Kidney (tissue), 22 donors: ENCODE measurements at places on chromosomes 1 and 21.

DNA sequence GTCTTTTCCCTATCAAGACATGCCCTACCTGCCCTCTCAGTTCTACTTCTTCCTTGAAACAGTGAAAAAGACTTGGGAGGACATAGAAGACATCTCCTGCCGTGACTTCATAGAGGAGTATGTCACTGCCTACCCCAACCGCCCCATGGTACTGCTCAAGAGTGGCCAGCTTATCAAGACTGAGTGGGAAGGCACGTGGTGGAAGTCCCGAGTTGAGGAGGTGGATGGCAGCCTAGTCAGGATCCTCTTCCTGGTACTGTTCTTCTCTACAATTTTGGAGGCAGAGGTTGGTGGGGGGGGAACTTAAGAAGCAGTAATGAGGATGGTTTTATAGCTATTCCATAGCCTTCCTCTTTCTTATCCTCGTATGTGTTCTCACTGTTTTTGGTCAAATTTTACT is 18.7 kb downstream of the SETDB1 start:
- H3K36me3 ChIP-seq: peaks cover 14% of the 10 kb centered on the region
- no peaks in the 10 kb centered on the region for H3K27me3 ChIP-seq
- no peaks in the 10 kb centered on the region for H3K4me1 ChIP-seq

- H3K4me1 ChIP-seq: no peaks in the 10 kb centered on the region
- H3K27me3 ChIP-seq: no peaks in the 10 kb centered on the region
- H3K4me3 ChIP-seq: peak within 1 kb of the TSS; percentile 11
- H3K27ac ChIP-seq: no peak within 1 kb of the TSS
- DNase-seq: no peak
Measured at GRCh38 chr1:1918901-1919303, at the start of gene TMEM52. TSS of gene TMEM52 (minus strand) at chr1:1919279. CDS start at chr1:1919265, 14 bp downstream.

DNA sequence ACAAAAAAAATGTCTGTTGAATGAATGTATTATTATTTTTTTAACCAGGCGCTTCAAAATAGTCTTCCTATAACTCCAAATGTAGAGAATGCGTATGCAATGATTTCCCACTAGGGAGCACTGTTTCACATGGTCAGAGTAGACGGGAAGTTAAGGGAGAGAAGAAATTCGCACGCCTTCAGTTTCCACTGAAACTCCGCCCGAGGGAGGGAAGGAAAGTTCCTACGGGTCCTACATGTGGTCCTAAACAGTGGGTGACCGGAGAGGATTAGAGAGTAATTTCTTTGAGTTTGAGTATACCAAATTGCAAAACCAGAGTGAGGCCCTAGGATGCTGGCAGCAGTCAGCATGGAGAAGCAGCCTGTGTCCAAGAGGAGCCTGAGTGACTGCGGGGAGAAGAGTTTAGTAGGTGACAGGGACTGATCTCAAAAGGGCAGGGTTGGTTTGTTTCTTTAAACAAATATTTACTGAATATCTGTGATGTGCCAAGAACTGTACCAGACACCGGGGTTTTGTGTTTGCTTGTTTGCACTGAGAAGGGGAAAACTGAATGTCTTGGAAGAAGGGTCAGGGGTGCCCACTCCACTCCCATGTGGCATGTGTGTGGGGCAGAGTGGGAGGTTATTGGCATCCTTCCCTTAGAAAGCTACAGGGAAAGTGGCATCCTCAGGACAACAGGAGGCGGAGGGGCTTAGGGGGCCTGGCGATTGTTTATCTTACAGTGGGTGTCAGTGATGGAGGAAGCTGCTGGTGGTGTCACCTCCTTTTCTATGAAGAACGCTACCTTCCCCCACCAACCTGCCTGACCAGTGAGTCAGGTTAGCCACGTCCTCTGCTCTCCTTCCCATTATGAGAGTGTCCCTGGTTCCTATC is 22.8 kb downstream of the RNU5D-1 start:
- peak; percentile 65 for DNase-seq
- H3K27ac ChIP-seq: no peak overlapping the region
- no peak overlapping the region for H3K4me3 ChIP-seq

DNA sequence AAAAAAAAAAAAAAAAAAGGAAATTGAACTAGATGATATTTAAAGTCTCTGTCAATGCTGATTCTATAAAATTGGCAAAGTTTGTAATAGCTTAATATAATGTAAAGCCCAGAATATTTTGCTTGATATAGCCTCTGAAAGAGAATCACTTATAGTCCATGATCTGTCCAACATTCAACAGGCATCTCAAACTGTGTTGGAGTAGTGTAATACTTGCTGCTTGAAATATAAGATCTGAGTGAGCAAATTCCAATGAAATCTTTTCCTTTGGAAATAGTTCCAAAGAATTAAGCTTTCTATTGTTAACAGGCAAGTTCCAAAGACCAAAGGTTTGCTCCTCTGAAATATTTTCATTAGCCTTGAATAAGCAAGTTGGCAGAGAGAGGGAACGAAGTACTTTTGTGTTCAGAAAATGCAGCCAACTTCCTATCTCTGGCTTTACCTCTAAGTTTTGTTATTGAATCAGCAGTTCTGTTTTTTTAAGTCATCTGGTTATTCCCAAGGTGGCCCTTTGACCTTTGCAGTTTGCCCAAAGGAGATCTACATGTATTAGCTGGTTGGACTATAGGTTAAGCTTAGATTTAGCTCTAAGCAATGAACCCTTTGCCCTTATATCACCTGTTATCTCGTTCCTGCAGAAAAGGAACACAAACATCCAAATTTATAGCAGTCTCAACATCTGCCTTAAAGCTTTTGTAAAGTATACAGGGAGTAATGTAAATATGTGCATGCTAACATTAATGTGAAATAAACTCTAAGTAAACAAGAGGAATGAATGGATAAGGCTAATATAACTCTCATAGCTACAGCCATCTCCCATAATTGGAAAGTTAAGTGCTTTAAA is 24.4 kb upstream of the CEP350 start:
- no peaks in the 10 kb centered on the region for H3K4me1 ChIP-seq
- no peak overlapping the region for H3K4me3 ChIP-seq
- H3K27me3 ChIP-seq: no peaks in the 10 kb centered on the region
- no peaks in the 10 kb centered on the region for H3K36me3 ChIP-seq

DNA sequence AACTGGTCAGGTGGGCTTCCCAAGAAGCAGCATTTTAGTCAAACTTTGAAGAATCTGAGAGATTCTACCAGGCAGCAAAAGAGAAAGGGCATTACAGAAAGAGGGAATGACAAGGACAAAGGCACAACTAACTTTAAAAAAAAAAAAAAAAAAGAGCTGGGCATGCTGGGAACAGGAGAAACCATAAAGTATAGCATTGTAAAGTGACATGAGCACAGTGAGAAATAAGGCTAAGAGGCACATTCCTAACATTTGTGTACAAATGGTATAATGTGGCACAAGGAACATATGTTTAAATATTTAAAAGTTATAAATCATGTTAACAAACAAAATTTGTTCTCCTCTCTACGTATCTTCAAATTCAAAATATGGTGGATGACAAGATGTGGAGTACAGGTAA is 69.6 kb downstream of the CLCA4 start:
- H3K36me3 ChIP-seq: no peaks in the 10 kb centered on the region
- H3K27ac ChIP-seq: no peak overlapping the region
- H3K4me1 ChIP-seq: no peaks in the 10 kb centered on the region
- H3K27me3 ChIP-seq: no peaks in the 10 kb centered on the region
- no peak for DNase-seq

- H3K27ac ChIP-seq: no peak overlapping the region
- H3K27me3 ChIP-seq: no peaks in the 10 kb centered on the region
- DNase-seq: no peak
- H3K4me3 ChIP-seq: no peak overlapping the region
- no peaks in the 10 kb centered on the region for H3K36me3 ChIP-seq
Measured at GRCh38 chr1:235002706-235003300, 125.8 kb downstream of the TOMM20 start.
